GM03348 (cell line): ENCODE measurements at places on chromosomes 4 and X.

DNA sequence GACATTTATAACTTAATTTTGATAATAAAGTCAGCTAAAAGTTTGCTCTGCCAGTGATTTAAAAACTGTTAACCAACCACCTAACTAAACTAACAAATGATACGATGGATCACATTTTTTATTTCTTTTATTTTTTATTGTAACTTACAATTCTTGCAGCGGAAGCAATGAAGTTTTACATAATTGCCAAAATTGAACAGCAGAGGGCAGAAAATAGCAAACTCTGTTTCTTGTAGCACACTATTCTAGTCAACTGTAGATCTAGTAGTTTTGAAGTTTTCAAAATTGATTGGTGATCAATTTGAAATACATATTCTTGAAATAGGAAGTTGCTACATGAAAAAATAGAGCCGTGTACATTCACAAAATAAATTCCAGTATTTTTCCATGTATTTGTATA lies 2.8 kb upstream of the GRIA2 start:
- peak; percentile 24 for DNase-seq

DNA sequence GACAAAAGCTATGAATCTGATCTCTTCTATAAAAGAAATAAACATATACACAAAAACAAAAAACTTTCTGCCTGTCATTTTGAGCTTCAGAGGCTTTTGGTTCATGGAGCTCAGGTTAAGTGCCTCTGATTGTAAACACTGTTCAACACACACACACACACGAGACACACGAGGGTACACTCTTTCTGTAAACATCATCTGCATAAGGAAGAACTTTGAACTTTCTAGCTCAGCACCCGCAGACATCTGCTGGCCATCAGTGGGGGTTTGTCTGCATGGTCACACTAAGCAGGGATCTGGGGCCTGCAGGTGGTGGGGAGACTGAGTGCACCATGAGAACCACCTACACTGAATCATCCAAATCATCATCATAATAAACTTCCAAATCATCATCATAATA lies 54.9 kb downstream of the STX18 start:
- DNase-seq, result no peak

DNA sequence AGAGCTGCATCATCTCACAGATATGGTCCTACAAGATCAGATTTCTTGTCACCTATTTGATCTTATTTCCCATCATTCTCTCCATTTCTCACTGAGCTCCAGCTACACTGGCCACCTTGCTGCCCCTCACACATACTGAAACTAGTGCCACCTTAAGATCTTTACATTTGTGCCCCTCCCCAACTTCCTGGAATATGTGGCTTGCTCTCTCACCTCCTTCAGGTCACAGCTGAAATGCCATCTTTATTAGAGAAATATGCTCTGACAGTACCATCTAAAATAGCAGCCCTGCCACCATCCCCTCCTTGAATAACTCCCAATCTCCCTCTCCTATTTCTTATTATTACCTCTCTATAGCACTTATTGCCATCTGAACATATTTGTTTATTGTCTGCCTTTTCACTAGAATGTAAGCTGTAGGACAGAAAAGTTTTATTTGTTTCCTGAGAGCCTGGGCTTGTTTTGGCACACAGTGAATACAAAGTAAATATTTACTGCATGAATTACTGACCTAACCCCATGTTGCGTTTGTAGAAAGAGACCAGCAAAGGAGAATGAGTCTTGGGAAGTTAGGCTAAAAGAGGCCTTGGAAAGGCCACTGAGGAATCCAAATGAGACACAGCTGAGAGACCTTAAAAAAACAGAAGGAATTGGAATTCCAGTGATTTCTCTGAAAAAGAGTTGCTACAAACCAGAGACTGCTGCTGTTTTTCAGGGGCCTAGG lies 22.7 kb downstream of the DYNLT3 start:
- DNase-seq, result no peak

GRCh38 chr4:58611012-58611411 lies 1500.8 kb upstream of the IGFBP7 start:
- no peak for DNase-seq

DNA sequence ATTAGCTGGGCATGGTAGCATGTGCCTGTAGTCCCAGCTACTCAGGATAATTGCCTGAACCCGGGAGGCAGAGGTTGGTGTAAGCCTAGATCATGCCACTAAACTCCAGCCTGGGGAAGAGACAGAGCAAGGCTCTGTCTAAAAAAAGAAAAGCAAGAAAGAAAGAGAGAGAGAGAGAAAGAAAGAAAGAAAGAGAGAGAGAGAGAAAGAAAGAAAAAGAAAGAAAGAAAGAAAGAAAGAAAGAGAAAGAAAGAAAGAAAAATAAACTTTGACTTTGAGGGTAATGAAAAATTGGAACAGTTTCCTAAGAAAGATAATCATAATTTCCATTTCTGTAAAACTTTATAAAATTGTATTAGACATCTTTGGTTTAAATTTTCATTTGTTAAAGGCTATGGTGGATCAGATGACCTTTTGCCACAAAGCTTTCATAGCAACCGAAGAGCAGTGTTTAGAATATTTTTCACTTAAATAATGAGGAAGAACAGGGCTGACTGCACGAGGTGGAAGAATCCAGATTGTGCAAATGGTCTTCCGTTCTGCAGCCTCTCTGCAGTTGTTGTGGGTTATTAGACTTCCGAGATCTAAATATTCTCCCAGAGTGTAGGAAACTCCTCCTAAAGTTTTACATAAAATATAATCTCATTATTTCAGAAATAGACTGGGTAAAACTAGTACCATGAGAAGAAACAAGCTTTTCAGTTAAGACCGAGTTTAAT lies 55.9 kb downstream of the RBM47 start:
- no peak for DNase-seq

GRCh38 chr4:184684491-184685189 lies 35.1 kb downstream of the PRIMPOL start:
- DNase-seq, result peak; percentile 17

DNA sequence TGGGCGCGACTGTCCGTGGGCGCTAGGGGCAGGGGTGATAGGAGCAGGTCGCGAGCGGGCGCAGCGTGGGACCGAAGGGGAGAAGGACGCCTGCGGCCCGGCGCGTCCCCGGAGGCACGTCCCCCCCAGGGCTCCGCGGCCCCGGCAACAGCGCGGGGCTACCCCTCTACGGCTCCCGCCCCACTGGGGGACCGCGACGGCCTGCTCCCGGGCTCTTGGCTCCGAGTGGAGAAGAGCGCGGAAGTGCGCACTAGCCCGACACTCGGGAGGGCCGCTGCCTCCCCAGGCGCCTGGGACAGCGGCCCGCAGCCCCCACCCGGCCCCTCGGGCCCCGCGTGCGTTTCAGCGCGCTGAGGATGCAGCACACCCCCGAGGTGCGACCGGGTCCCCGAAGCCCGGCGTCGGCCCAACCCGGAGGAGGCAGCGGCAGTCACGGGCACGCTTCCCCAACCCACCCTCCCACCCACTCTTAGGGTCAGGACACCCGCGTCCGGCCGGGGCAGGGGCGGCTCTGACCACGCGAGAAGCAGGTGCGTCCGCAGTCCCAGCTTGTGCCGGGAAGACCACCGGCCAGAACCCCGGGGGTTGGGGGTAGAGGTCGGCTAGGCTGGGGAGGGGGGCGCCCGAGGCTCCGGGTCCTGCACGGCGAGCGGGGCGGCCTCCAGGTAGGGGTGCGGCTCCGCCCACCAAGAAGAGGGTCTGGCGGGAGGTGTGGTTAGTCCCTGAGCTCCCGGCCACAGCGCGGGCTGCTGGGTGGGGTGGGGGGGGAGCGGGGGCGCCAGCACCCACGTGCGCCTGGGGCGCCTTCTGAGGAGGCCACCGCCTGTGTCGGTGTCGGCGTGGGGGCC lies 18.5 kb upstream of the NAT8L start:
- DNase-seq, result peak; percentile 26

- peak; percentile 84 for DNase-seq
These were observed 788 bp downstream of the SAP30 start for GRCh38 chr4:173371292-173372192.

DNA sequence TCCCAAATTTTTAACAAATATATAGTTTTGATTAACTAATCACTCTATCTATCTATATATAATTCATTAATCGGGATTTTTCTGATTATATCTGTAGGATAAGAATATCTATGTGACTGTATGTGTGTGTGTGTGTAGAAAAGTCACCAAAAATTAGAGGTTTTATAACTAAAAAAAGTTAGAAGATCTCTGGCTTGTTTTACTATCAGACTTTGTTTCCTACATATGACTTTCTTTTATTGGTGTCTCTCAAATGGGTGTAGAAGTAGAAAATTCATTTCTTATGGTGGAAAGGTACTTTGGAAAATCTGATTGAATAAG lies 26.7 kb upstream of the TMPRSS11D start:
- no peak for DNase-seq

- peak; percentile 62 for DNase-seq
These were observed 44.4 kb upstream of the TMSB15B start for GRCh38 chrX:103918050-103918449.

DNA sequence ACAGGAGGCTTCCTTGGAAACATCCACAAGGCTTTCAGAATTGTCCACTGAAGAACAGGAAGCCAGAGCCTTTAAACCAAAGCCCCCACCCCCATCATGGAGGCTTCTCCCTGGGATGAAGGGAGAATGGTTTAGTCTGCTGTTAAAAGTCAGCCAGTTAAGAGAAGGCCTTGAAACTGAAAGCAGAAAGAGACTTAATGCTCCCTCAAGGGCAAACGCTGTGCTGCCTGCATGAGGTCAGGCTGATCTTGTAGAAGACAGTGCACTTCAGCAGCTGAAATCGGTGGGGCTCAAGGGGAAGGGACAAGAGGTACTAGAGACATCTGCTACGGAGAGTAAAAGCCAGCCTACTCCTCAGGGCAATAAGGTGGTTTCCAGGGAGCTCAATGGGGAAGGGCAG lies 69.0 kb downstream of the HPRT1 start:
- no peak for DNase-seq

DNA sequence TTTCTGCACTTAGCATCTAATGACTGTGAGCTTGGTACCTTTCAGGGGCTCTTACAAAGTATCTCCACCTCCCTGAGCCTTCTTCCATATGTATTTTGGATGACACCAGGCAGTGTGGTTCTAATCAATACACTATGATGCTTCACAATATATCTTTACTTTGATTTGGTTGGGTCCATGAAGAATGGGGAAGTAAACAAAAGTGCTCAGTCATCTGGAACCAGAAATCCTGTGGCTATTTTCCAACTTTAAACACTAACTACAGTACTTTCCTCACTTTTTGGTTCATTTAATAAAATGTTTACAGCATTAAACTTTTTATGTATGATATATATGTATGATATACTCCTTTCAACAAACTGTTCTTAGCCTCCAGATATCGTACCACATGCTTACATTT lies 216.4 kb upstream of the AFF2 start:
- DNase-seq, result no peak

GRCh38 chrX:144901521-144901920 lies 345.8 kb upstream of the SPANXN1 start:
- no peak for DNase-seq

GRCh38 chr4:18366136-18366535 lies 344.6 kb upstream of the LCORL start:
- no peak for DNase-seq

DNA sequence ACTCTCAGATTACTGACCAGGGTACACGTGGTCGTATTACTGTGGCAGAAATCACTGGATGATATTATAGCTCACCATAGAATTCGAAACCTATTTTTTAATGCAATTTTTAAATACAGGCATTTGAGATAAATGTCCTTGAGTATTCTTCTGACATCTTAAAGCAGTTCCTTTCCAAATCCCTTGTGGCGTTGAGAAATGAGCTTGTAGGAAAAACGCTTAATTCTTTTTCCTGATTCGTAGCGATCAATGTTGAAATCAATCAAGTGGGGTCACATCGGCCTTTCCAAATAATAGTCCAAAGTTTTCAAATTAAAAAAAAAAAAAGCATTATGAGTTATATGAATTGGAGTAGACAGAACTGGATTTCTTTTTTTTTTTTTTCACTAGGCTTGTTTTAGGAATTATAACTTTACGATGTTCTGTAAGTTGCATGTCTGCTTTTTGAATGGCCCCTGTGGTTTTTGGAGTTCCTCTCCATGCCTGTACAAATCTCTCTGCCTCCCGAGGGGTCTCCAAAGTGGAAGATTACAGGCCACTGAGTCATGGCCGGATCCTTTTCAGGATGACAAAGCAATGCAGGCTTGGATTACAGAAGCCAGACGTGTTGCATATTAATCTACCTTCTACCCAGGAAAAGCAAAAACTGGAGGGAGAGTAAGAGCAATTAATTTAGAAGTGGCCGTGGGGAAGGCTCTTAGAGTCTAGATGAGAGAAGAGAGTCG lies 226.1 kb downstream of the SHOX start:
- no peak for DNase-seq

- DNase-seq, result no peak
These were observed 24.2 kb upstream of the EDNRA start for GRCh38 chr4:147456706-147457105.

- DNase-seq, result no peak
These were observed 95.6 kb downstream of the GATB start for GRCh38 chr4:151665022-151665784.

DNA sequence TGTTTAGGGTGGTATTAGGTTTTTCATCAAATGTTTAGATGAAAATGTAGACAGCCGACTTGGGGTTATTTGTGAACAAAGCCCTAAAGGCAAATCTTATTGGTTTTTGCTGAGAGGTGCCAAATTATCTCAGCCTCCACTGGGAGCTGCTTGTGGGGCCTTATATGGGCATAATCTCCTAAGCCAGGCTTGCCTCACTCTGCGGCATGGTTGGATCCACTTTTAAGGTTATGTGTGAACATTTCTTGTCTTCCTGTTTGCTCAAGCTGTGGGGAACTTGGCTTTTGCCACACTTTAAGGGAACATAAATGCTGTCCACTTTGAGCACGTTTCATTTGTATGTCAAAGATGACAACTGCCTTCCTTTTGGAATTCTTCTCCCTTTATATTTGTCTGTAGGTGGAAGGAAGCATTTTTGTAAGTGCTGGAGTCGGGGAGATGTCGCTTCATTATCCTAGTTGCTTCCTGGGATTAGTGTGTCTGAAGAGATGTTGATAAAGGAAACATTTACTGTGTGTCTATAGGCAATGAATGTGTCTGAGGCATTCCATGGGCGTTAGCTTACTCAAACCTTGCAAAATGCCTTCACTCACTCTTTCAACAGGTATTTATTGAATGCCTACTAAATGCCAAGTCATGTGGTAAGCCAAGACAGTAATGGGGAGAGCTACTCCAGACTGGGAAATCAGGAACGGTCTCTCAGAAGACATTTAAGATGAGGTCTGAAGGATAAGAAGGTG lies 78.3 kb downstream of the SLC9A6 start:
- no peak for DNase-seq

DNA sequence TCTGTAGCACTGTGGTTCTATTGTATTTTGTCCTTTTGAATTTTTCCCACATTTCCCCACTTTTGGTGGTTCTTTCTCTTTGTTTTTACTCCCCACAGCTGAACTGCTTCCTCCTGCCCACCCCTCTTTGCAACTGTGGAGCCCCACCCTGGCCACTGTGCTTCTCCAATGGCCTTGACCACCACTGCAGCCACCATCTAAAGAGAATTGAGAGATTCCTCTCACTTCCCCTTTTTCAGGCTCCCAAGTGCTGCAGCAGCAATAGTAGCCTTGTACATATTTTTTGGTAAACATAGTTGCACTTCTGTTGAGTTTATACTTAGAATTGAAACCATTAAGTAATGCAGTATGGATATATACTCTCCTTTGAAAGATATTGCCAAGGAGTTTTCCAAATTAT lies 51.3 kb upstream of the FRMPD3 start:
- DNase-seq, result no peak

- DNase-seq, result no peak
These were observed 30.9 kb downstream of the NLGN3 start for GRCh38 chrX:71175531-71175930.

GRCh38 chr4:107392951-107393350 lies 327.1 kb downstream of the PAPSS1 start:
- DNase-seq, result peak; percentile 65
